Daoy (cell line): ENCODE measurements at places on chromosomes 1 and 21.

DNA sequence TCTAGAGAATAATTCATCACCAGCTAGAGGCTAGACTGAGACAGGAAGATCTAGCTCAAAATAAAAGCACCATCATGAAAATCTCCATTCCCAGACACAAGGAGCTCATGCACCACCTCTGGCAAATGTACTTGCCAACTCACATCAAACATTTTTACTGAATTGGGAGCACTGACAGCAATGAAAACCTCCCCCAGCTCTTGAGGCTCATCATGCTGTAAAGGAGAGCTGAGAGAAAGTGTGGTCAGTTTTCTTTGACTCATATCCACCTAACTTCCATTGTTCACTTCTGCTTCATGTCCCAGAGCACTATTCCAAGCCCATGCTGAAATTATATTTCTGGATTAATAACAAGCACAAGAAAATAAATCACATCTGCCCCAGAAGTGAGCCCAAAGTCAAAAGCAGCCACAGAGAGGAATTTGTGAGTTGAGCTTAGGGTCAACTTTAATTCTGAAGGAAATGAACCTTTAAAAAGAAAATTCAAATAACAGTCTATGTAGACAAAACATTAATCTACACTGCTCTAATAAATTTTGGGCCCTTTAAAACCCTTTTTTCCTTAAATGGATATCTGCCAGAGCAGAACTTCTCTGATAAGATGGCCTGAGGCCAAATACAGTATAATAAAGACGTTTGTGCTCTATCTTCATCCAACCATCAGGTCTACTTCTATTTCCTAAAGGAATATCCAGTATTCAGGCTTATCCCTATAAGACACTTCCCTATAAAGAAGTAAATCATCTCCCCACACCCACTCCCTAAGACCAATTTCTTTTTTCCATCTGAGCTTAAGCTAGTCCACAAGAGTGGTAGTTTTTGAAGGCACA is 85.9 kb upstream of the ADAM30 start:
- DNase-seq = peak; percentile 82

DNA sequence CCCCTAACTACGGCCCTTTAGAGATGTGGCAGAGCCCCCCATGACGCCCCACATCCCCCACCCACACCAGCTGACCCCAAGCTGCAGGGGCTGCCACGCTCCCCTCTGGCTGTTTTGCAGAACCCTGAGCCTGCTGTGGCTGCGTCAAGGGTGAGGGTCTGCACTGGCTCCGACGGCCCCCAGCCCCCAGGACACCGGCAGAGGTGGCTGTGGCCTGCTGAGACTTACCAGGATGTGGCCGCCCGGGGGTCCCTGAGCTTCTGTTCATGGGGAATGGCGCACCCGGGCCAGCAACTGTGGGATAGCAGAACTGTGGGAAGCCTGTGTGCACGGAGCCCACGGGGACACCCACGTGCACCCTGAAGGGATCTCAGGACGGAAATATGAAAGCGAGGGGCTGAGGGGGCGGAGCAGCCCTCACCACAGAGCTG is 12.8 kb upstream of the RNF223 start:
- DNase-seq = no peak

DNA sequence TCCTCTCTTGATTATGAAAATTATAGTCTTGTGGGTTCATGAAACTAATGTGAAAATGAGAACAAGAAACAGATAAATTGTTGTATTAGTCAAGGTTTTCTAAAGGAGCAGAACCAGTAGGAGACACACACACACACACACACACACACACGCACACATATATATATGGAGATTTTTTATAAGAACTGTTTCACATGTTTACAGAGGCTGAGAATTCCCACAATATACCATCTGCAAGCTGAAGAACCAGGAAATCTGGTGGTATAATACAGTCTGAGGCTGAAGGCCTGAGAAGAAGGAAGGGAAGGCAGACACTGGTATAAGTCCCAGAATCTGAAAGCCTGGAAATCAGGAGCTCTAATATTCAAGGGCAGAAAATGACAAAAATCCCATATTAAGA is 70.9 kb upstream of the RGS18 start:
- DNase-seq = no peak

DNA sequence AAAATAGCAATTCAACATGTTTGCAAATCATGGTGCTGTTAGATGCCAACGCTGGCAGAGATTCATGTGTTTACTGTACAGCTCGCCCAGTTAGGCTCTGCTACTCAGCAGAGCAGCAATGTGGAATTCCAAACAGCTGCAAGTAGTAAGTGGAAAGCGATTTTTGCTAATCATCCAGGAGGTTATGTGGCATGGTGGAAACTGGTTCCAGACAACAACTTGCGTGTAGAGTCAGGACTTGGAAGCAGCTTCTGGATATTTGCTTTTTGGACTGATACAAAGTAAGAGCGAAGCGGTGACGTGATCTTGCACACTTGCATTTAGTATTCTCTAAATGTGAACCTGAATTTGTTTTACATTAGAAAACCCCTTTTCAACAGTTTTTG is 27.1 kb upstream of the HHAT start:
- no peak for DNase-seq

- no peak for DNase-seq
Measured at GRCh38 chr1:169528215-169529067, 42.7 kb upstream of the SLC19A2 start.

GRCh38 chr1:204791453-204792353 is 79.0 kb upstream of the NFASC start:
- peak; percentile 74 for DNase-seq

- DNase-seq = no peak
Measured at GRCh38 chr1:190699165-190699564, 221.5 kb upstream of the BRINP3 start.

DNA sequence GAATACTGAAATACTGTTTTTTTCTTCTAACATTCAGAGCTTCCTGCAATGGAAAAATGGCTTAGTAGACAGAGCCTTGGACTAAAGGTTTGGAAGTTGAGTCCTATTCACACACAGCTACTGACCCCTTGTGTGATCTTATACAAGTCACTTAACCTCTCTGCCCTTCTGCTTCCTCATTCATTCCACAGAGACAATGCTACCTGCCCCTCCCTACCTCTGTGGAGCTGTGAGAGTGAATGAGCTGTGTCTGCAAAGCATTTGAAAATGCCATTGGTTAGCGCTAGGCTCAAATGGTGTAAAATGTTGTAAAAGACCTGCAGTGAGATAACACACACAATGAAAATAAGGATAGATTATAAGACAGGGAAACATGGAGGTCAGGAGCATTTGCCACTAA is 214.4 kb downstream of the BARHL2 start:
- no peak for DNase-seq

DNA sequence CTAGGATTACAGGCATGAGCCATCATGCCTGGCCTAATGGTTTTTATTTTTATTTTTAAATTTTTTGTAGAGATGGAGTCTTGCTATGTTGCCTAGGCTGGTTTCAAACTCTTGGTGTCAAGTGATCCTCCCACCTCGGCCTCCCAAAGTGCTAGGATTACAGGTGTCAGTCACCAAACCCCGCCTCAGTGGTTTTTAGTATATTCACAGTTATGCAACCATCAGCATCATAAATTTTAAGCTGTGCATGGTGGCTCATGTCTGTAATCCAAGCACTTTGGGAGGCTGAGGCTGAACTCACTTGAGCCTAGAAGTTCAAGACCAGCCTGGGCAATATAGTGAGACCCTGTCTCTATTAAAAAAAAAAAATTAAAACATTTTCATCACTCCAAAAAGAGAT is 28.6 kb downstream of the PIK3CD start:
- DNase-seq = no peak

DNA sequence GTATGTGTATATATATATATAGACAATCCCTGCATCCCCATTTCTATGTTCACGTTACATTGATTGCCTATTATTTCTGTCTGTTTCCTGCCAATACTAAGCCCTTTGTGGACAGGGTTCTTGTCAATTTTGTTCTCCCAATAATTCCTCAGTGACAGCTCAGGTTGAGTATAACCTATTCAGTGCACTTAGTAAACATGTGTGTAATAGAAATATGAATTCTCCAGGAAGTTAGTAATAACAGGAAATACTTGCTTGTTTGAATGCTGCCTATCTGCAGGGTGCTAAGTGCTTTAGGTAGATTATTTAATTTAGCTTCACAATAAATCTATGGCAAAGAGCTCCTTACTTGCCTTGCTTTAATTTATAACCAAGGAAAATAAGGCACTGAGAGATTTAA is 52.8 kb upstream of the PTGFR start:
- no peak for DNase-seq

GRCh38 chr1:172180501-172181285 is 239.8 kb upstream of the C1orf105 start:
- DNase-seq = peak; percentile 75

GRCh38 chr1:93159337-93159736 is 20.9 kb downstream of the TMED5 start:
- DNase-seq = no peak

GRCh38 chr21:44454747-44455523 is at the start of gene LRRC3:
Gene LRRC3, plus strand, starts transcription at chr21:44455510. Its CDS starts 1,135 bp downstream, at chr21:44456645.
- DNase-seq = peak; percentile 87

- DNase-seq = no peak
Measured at GRCh38 chr1:228336308-228337030, 70.2 kb downstream of the TRIM11 start.

- DNase-seq = peak; percentile 81
Measured at GRCh38 chr1:32801096-32801715, 16.0 kb downstream of the YARS1 start.

DNA sequence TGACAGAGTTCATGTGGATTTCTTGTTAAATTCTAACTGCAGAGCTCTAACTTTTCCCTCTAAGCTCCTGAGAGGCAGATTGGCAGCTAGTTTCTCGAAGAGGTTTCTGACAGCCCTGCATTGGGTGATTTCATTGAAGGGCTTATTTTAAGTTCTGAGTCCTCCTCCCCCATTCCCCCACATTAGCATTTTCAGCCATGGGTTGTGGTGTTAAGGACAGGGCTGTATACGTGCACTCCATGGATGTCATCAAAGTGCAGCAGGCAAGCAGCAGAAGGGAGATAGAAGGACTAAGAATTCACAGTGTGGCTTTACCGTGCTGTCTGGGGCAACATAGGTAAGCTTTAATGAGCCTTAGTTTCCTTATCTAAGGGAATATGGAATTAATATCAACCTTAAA is 19.0 kb downstream of the CRYZ start:
- DNase-seq = no peak

GRCh38 chr1:108816049-108816893 is 40.6 kb downstream of the AKNAD1 start:
- DNase-seq = peak; percentile 95
